ENCODE measurements at places on chromosomes 5 and 9.

- no peak for DNase-seq
Observed at GRCh38 chr9:82021198-82021597, 32.6 kb downstream of the SPATA31D1 start.

- DNase-seq: peak; percentile 84
Observed at GRCh38 chr9:35258660-35259474, 97.1 kb downstream of the UNC13B start.

GRCh38 chr5:158998793-158999325 lies 100.9 kb downstream of the EBF1 start:
- DNase-seq: no peak

- DNase-seq: no peak
Observed at GRCh38 chr9:90299968-90300367, 342.7 kb downstream of the DIRAS2 start.

- DNase-seq: no peak
Observed at GRCh38 chr5:51028394-51028793, 354.9 kb upstream of the ISL1 start.

GRCh38 chr5:12911156-12911555 lies 1006.9 kb upstream of the CTNND2 start:
- no peak for DNase-seq

DNA sequence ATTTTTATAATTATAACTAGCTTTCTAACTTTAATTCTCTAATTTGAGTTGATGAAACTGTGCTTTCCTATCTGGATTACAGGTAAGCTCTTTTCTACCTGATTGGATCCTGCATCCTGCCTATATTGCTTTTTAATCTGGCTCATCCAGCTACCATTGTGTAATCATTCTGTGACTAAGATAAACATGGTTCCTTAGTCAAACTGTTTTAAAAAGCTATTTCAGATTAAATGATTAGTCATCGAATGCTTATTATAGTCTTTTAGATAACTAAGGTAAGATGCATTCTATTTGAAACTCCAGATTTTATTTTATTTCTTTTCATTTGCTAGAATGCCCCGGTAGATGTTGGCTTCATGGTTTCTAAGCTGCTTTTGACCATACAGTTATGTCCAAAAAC lies 50.7 kb downstream of the ICE1 start:
- DNase-seq: no peak

- no peak for DNase-seq
Observed at GRCh38 chr9:124482431-124483031, 24.7 kb downstream of the NR5A1 start.

GRCh38 chr9:92655896-92656536 lies 13.9 kb downstream of the IPPK start:
- no peak for DNase-seq

DNA sequence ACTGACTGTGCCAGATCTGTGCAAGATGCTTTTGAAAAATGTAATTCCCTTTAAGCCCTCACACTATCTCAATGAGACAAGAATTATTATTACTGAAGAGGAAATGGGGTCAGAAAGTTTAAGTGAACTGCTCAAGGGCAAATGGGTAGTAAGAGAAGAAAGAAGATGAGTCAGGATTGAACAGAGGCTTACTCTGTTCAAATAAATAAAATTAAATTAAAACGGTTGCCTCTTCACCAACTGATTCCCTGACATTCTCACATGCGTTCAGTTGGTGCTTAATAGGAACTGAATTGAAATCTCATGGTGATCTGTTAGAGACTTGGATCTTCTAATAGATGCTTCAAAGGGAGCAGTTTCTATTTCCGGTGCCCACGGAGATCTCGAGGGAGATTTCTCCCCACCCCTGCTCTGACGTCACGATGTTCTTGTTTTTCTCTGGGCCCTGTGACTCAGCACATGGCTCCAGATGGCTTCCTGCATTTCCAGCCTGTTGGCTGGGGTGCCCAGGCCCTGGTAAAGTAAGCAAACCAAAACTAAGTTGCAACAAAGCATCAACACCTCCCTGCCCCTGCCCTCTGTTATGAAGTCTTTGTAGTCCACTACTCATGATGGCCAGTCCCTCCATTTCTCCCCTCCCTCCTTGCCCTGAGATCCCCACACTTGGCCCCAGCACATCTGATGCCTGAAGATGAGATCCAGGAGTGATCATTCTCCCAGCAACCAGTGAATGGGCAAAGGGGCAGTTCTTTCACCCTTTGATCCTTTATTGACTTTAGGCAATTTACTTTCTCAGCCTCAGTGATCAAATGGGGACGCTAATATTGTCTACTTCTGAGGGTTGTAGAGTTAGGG lies 106.1 kb upstream of the CPEB4 start:
- peak; percentile 91 for DNase-seq

- DNase-seq: no peak
Observed at GRCh38 chr9:34653151-34654072, 1.4 kb downstream of the IL11RA start.

- DNase-seq: no peak
Observed at GRCh38 chr5:130762031-130762430, 403.0 kb downstream of the HINT1 start.

DNA sequence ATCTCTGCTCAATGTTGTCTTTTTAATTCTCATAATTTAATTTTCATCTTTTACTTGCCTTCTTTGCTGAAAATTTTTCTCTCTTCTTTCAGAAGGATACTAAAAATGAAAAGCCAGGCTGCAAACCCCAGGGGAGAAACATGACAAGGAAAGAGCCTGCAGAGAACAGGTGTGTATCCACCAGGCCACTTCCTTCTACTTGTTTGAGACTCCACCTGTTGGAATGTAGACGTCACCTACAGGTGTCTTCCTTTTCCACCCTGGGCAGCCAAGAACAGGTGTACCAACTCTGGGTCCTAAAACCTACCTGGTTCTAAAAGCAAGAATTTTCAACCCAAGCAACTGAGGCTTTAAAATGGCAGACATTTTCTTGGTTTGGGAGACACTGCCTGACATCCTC lies 166.8 kb downstream of the ATP10B start:
- DNase-seq: no peak

DNA sequence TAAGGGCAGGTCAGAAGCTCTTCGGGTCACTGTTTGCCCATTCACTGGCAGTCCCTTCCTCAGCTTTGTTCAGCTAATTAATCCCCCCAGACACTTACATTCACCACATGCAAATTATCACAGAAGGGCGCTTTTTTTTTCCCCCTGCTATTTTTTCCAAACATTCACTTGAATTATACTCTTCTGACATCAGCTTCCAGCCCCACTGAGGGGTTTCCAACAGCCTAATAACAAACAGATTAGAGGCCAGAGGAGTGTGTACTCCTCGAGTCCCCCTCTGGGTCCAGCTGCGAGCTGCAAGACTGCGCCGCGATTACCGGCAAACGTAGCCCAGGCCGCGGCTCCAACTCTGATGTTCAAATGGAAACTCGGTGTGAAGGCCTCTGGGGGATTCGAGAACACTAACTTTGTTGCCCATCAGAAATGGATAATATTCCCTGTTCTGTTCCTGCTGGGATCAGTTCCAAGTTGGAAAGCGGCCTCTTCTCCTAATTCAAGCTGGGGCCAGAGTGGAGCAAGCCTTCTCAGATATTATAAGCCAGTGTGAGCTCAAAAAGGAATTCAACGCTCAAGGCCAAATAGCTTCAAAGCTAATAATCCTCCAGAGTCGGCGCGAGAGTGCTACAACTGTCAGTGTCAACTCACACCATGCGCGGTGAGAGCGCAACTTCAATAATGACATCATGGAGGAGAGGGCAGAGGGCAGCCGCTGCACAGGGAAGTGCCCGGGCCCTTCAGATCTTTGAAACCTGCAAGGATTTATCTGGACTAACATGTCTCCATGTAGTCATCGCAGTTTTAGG lies 560.8 kb downstream of the BNC2 start:
- peak; percentile 79 for DNase-seq

DNA sequence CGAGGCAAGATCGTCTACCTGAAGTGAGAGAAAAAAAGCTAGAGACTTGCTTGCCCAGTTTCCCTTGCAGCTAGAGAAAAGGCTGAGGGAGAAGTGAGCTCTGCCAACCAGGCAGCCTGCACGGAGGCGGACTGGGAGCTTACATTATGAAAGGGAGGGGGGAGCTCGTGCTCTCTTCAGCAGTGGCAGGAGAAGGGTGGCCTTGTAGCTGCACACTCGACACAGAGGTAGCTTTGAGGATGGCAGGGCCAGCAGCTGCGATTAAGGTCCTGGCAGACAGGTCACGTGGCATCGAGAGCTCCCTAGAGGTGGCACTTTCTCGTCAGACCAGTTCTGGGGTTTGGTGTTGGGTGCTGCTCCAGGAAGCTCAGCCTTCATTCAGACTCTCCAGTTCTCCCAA lies 26.7 kb downstream of the APBA1 start:
- no peak for DNase-seq

GRCh38 chr5:55502759-55503158 lies 32.0 kb downstream of the PLPP1 start:
- DNase-seq: no peak

GRCh38 chr9:98370300-98370975 lies 115.0 kb upstream of the TBC1D2 start:
- DNase-seq: no peak

DNA sequence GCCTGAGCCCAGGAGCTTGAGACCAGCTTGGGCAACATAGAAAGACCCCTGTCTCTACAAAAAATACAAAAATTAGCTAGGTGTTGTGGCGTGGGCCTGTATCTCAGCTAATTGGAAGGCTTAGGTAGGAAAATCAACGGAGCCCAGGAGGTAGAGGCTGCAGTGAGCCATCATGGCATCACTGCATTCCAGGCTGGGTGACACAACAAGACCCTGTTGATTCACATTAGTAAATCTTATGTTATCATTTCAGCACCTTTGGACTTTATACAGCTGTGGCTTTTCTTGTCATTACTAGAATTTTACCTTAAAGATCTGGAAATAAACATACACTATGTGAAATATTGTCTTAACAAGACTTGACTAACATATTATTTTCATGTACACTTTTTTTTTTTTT lies 185.0 kb downstream of the ZNF608 start:
- no peak for DNase-seq

DNA sequence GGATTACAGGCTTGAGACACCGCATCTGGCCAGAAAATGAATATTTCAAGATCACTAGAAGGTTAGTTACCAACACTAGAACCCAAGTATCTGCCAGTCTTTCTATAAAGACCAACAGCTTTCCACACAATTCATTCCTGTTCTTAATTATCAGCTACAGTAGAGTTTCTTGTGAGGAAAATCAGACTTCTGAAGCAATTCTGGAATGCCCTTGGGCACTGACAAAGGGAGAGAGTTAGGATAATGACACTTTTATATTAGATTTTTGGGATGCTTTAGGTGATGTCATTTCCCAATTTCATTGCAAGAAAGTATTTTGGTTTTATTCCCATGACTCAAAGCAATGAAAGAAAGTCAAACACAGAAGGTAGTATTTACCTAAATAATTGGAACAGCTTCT lies 497.0 kb upstream of the TUSC1 start:
- no peak for DNase-seq

DNA sequence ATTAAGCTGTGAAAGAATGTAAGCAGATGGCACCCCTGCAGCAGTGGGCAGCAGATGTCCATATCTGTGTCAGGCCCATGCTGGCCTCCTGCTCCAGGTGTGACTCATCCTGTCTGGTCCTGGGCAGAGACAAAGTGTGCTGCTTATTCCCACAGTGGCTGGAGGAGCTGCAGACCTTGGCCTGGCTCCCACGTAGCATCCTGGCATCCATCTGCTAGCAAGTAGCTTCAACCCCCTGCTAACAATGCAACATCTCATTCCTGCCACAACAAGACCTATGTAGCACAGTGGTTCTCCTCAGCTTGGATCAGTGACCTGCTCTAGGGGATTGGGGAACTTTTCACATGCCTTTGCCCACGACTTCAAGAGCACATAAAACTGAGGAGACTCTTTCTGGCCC lies 126.4 kb upstream of the SLC12A2 start:
- DNase-seq: no peak

- peak; percentile 84 for DNase-seq
Observed at GRCh38 chr5:149857499-149857898, 87.1 kb downstream of the PDE6A start.

DNA sequence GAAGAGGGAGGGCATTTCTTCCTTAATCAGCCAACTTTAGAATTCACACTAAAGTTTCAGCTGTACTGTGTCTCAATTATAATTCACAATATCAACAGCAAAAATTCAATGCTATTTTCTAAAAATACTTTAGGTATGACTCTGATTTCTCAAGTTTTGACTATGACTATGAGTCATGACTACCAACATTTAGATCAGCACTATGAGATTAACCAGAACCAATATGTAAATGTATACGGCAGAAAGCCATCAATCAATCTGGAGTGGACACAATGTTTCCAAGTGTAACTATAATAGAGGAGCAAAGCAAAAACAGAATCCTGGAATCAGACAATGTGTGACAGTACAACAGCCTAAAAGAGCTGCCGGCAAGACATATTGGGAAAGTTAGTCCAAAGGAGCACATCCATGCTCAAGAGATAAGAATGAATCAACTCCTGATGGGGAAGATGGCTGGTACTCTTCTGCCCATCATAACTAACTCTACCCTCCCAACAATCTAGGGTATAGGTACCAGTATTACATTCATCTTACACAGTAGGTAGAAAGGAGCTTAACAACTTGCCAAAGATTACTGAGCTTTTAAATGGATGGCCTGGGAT lies 294.4 kb downstream of the SEMA5A start:
- DNase-seq: no peak

GRCh38 chr9:75624998-75625397 lies 265.5 kb upstream of the PCSK5 start:
- DNase-seq: no peak

DNA sequence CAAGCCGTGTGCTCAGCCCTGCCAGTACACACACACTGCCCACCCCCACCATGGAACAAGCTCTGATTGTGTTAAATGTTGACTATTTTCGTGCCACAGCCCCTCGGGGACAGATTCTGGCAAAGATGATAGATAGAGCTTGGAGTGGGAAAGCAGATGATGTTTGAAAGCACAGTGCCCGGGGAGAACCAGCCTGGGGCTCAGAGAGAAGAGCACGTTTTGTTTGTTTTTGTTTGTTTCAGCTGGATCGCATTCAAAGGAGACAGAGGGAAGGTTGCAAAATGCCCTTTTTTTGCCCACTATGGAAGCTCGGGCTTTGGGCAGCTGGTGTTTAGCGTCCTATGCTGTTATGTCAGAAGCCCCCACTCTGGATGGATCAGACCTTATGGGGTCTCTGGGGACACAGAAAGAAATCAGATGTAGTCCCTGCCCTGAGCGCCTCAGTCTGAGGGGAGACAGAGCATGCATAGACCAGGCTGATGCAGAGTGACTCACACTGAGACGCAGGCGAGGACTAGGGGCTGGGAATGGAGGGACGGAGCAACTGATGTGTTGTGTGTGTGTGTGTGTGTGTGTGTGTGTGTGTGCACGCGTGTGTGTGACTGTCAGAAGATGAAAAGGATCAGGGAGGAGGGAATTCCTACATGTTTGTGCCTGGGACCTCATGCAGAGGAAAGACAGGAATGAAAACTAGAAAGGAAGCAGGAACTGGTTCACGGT lies 229.7 kb downstream of the MELK start:
- no peak for DNase-seq

- no peak for DNase-seq
Observed at GRCh38 chr9:131467214-131467935, 35.3 kb upstream of the POMT1 start.

DNA sequence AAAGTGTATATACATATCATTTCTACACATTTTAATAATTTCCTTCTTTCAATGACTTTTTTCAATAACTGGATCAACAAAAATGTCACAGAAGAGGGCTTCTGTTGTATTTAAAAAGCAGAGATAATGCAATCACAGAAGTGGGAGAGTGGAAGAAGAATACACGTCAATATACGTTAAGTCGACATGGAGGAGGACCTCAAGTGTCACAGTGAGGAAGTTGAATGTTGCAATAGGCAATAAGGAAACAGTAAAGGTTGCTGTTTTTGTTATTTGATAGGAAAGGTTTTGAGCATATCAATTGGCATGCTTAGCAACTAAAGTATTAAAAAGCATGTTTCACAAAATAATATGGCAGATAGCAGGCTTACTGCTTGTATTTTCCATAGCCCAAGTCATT lies 184.0 kb upstream of the NR4A3 start:
- DNase-seq: no peak
